Panc1 (cell line): ENCODE measurements at places on chromosomes 16 and 17.
A peak's percentile ranks its signal among the peaks of the same experiment; 100 is the strongest.

DNA sequence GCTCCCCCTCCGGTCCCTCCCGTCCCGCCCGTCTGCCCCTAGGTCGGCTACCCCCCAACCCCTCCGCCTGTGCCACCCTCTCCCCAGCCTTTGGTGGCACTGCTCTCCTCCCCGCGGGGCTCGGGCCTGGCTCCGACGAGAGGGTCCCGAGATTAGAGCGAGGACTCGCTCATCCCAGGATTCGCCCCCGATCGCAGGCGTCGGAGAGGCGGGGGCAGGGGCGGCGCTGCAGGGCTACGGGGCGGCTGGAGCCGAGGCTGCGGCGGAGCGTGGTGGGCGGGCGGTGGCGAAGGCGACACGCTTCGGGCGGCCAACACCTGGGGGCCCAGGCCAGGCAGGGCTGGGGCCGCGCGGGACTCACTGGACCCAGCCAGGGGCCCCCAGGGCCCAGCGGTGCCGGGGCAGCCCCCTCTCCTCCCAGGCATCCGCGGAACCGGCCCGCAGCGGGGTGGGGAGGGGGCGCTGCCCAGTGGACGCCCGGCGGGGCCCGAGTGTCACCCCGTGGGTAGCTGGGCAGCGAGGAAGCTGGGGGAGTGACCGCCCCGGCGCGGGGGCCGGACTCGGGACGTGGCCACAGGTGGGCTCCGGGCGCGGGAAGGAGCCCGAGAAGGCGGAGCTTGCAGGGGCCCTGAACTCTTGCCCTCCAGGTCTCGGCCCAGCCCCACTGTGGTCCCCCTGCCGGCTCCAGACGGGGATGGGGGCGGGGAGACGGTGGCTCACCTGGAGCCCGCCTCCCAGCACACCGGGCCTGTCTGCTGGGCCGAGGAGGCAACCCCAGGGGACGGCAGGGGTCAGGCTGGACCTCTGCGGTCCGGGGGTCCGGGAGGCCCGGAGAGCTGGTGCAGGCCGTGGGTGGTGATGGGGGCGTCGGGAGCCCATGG lies 1.5 kb downstream of the MGAT5B start:
- no peak for DNase-seq

GRCh38 chr16:59356709-59357108 lies 622.6 kb upstream of the GOT2 start:
- no peak for DNase-seq

DNA sequence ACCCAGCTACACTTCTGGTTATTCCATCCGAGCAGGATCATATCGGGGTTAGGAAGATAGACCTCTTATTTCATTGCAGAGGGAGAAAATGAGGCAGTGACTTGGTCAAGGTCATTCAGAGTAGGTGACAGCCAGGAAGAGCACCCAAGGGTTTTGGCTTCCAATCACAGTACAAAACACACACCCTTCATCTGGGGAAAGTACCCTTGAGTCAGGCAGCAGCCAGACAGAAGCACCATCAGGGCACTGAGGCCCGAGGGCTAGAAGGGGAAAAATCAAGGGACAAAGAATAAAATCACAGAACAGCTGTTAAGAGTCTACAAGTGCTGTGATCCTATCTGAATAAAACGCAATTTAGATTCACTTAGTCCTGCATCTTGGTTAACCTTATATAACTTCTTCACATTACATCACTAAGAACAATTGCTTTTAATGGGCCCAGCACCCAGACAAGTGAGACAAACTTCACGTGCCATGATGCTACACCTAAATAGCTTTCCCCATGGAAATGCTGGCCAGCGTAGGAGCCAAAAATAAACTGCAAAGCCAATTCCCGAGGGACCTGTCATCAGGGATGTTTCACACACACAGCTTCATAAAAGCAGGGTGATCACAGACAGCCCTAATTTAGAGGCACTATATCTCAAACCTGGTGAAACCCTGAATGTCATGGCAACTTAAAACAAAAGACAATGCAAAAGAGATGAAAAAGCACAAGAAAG lies 4.9 kb downstream of the UBE2O start:
- no peak for DNase-seq

DNA sequence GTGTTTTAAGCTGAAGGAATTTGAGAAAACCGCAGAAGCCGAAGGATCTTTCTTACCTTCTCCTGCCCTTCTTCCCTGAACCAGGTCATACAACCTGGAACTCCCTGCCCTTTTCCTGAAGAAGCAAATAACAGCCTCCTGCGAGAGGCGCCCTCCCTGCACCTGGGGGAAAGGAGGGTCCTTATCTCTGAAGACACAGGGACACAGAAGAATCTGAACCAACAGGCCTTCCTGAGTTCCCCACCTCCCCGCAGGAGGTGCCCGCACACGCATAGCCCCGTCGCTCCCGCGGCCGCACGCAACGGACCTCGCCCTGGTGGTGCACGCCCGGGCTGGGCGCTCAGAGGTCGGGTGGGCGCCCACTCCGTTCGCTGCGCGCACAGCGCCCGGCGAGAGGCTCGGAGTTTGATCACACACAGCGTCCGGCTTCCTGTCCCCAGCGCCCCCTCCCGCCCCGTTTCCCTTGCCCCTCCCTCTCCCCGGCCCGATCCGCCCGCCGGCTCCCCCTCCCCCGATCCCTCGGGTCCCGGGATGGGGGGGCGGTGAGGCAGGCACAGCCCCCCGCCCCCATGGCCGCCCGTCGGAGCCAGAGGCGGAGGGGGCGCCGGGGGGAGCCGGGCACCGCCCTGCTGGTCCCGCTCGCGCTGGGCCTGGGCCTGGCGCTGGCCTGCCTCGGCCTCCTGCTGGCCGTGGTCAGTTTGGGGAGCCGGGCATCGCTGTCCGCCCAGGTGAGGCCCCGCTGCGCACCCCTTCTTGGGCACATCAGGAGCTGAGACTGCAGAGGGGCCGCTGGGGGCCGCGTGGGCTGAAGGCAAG lies at the start of gene TNFSF12:
TNFSF12 (plus strand) TSS at position 474 of the 816 bp plus-strand sequence; CDS start at position 570, 96 bp downstream.
- no peak for DNase-seq

DNA sequence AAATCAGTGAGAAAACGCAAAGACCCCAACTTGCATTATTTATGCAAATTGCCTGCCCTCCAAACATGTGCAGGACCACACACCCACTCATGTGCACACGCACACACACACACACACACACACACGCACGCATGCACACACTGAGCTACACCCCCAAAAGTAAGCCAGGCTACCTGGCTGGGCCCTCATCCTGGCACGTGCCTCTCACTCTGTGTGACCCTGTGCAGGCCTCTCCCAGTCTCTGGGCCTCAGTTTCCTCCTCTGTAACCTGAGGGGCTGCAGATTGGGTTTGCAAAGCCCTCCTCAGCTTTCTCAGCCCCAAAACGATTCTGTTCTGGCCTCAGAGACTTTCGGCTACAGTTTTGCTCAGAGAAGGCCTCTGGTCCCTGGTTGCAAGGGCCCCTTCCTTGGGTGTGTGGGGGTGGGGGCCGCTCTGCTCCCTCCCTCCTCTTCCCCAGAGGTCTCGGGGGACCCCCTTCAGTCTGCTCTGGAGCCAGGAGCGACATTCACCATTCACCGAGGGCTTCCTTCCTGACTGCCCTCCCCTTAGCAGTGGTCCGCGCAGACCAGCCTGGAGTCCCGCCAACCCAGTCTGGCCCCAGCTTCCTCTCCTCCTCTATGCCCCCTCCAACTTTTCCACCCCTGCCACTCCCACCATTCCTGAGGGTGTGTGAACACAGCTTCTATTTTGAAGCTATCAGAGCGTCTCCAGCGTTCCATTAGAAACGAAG lies 5.4 kb upstream of the PIK3R6 start:
- DNase-seq: no peak

DNA sequence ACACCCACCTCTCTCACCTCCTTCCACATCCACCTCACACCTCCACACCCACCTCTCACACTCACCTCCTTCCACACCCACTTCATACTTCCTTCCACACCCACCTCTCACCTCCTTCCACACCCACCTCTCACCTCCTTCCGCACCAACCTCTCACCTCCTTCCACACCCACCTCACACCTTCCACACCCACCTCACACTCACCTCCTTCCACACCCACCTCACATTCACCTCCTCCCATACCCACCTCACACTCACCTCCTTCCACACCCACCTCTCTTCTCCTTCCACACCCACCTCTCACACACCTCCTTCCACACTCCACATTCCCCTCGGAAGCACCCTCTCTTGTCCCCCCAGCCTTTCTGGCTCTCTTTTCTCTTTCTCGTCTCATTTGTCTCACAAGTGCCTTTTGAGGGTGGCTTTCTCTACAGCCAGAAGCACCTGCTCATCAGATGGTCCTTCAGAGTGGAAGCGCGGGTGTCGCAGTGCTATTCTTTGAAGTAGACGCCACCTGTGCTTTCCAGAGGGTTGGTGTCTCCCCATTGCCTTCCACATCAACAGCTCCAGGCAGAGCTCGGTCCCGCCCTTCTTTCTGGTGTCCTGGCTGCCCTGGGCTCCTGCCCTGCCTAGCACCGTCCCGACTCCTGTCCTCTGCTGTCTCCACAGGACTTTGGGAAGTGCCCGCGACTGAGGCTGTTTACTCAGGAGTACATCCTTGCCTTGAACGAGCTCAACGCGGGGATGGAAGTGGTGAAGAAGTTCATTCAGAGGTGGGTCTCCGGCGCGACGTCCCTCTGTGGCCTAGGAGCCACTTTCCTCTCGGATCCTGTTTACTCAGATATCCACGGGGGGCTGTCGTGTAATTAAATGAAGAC lies 109.4 kb upstream of the PLCG2 start:
- DNase-seq: no peak

DNA sequence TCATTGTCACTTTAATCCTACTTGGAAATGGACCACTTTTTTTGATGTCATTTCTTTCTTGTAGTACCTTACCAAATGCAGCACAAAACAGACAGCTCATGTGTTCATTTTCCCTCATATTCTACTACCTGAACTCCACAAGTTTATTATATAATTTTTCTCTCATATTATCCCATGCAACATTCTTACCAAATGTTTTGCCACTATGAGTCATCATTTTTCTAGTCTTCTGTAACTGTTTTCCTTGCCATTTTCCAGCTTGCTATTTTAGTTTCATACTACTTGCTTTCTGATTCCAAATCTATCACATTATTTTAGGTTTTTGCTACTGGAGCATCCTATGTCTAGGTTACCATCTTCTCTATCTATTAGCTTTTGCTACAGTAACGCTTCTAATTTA lies 332.7 kb downstream of the ZFHX3 start:
- no peak for DNase-seq

GRCh38 chr17:82435103-82435502 lies 15.4 kb downstream of the CYBC1 start:
- DNase-seq: no peak

GRCh38 chr17:71793518-71793917 lies 327.3 kb upstream of the SOX9 start:
- no peak for DNase-seq

GRCh38 chr17:50689251-50689650 lies 18.5 kb downstream of the ANKRD40 start:
- DNase-seq: no peak

DNA sequence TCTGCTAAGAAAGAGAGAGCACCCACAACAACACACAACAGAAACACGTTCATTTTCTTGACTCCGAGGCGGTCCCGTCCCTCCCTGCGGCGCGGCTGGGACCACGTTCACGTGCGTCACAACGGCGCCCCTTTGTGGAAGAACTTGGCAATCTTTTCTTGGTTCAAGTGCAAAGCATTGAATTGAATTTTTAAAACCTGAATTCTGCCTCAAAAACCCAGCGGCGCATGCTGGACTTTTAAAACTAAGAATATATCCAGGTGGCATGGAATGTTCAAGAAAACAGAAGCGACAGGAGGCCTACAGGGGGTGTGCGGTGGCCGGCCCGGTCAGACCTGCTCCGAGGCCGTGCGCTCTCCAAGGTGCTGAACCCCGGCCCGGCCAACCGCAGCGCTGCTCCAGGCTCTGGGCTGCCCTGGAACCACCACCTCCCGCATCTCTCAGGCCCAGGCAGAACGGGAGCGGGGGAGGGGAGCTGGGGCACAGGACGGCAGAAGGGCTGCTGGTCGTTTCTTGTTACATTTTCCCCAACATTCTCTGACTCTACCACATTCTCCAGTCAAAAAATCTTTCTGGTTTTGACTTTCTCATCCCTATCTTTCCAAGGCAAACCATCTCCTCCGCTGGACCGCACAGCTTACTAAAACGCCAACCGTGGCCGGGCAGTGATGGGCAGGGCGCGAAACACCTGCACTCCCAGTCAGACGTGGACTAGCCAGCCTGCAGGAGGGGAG lies 3.4 kb upstream of the HEXD start:
- DNase-seq: no peak

DNA sequence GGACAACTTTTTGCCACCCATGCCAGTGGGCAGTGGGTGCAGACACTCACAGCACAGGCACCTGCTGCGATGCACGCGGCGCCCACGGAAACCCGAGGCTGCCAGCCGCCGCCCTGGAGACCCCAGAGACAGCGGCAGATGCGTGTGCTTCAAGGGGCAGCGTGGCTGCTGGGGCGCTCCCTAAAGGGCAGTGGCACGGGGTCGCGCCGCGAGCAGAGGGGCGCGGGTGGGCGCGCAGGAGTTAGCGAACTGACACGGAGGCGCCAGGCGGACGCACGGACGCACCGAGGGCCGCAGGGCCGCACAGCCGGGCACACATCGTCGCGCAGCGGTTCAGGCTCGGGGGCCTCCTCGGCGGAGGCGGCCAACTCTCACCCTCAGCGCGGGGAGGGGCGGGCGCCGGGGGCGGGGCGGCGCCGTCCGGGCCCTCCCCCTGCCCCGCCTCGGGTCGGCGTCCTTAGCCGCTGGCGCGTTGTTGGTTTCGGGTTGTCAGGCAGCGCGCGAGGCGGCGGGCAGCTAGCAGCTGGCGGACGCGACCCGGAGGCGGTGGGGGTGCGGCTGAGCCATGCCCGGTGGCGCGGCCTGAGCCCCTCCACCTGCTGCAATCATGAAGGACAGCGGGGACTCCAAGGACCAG lies at the start of gene KIF19:
KIF19 (plus strand) TSS at position 484 of the 637 bp plus-strand sequence; CDS start at position 608, 124 bp downstream.
- DNase-seq: no peak

GRCh38 chr17:57071991-57072944 lies 12.8 kb upstream of the AKAP1 start:
- no peak for DNase-seq

DNA sequence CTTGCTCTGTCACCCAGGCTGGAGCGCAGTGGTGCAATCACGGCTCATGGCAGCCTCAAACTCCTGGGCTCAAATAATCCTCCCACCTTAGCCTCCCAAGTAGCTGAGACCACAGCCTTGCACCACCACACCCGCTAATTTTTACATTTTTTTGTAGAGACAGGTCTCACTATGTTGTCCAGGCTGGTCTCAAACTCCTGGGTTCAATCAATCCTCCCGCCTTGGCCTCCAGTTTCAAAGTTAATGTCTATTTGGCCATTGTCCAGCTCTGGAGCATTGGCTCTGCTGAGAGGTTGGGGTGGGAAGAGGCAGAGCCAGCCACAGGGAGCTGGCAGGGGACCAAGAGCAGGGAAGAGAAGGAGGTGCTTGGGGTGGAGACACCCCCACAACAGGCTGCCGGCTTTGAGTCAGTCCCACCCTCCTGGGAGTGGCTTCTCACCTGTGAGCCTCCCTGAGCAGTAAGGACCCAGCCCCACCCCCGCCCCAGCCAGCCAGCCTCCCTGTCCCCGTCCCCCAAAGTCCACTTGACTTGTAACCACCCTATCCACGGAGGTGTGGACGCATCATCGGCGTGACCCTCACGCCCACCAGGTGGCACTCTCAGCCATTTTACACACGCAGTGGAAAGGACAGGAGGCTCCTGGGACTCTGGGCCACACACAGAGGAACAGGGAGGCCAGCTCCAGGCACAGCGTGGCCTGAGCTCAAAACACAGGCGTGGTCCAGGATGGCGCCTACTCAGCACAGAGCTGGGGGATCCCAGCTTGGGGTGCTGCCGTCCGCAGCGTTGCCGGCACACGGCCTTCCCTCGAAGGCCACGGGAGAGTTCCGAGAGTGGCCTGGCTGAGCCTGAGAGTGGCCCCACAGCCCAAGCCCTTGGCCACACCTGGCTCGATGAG lies 22.8 kb upstream of the PVALEF start:
- peak; percentile 27 for DNase-seq
